ENCODE measurements at places on chromosomes 13 and 19. TPM values are rescaled to one million over a fixed set of nuclear protein-coding genes. Genes with fewer than 3 reads are reported as not detected.

ZNF585A gene
- 6.7 TPM for total RNA-seq

SIGLEC5 gene
- total RNA-seq, result not detected

KIR2DL3 gene
- not detected for total RNA-seq

TMEM255B gene
- 0.49 TPM for total RNA-seq

CD22 gene
- not detected for total RNA-seq

GPR108 gene
- total RNA-seq, result 49.4 TPM

CCNA1 gene
- total RNA-seq, result not detected

VAV1 gene
- not detected for total RNA-seq

ZNF564 gene
- 6.9 TPM for total RNA-seq

MUC16 gene
- not detected for total RNA-seq

RNF113B gene
- total RNA-seq, result not detected

ZNF699 gene
- total RNA-seq, result 26.1 TPM

F10 gene
- 10.6 TPM for total RNA-seq

N4BP2L1 gene
- 4.0 TPM for total RNA-seq

CHAF1A gene
- total RNA-seq, result 6.4 TPM

TUBA3C gene
- total RNA-seq, result not detected

RXFP2 gene
- not detected for total RNA-seq
